Renal pelvis (tissue), 12 donors: ENCODE measurements at places on chromosomes 6 and 20.

DNA sequence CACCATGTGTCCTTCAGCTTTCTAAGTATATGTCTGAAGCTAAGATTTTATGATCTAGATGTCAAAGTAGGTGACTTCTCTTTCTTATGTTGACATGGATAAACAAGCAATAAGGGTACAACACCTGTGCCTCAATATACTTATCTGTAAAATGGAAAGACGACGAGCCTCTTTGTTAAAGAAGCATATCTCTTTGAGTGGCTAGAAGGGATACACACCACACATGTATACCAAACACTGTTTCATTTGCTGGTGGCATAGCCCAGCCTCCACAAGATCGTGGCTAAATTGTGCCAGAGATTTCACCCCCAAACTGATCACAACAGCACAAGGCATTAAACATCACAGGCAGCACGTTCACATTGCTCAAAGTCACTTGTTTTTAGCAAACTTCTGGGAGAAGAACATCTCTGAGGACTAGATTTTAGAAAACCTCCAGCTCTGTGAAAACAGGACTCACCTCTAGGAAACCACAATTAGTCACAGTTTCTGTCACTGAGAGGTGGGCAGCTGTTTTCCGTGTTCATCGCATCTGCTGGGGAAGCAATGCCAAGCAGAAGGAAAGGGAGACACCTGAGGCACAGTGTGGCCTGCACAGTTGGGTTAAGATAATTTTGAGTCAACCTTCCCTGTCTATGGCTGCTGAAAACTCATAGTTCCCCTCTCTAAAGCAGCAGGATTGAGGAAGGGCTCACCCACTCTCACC lies 263.0 kb upstream of the PLCB4 start:
- DNase-seq = no peak

DNA sequence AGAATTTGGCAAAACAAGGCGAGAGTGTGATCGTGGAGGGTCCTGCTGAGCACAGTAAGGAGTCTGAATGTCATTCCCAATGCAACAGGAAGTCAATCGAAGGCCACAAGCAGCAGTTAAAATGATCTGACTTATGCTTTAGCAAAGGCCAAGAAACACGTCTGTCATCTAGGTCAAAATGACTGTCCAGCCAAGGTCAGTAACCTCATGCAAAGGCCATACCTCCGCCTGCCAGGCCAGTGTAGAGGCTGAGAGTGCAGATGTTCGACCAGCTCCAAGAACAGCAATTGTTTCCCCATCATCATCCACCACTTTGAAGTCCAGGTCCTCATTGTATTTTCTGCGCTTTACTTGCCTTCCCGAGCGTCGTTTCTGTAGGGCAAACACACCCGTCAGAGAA lies 105.6 kb downstream of the CHD6 start:
- no peak for DNase-seq

DNA sequence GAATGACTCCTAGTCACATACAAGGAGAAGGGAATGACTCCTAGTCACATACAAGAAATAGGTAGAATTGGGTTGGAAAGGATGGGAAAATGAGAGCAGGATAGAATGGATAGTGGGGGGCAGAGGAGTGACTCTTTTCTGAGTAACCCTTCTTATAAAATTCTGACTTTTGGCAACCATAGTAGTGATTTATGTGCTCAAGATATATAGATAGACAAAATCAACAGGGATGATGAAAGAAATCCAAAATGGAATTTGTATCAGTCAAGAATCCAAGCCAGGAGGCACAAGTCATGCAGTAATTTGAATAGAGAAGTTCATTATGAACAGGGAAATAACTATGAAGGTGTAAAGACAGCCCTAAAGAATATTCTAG lies 41.7 kb downstream of the ADAT2 start:
- no peak for DNase-seq

- no peak for DNase-seq
These were observed 91.3 kb upstream of the MPC1 start for GRCh38 chr6:166473886-166474571.

DNA sequence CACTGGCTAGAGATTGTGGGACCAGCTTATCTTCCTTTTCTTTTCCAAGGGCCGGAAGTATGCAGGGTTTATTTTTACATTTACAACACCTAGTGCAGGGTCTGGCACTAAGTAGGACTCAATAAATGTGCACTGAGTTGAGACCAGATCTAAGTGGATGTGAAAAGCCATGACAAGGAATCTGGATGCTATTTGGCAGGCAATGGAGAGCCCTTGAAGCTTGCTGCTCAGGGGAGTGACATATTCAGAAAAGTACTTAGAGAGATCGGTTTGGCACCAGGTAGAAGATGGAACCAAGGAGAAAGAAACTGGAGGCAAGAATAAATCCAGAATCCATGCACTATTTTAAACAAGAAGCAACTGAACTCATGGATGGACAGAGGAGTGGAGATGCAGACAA lies 815.8 kb downstream of the MAFB start:
- DNase-seq = no peak
